Endodermal cell (in vitro differentiated cells): ENCODE measurements at places on chromosomes 13 and 19.

GRCh38 chr13:70386919-70387318, 278.7 kb upstream of the KLHL1 start:
- DNase-seq = no peak

DNA sequence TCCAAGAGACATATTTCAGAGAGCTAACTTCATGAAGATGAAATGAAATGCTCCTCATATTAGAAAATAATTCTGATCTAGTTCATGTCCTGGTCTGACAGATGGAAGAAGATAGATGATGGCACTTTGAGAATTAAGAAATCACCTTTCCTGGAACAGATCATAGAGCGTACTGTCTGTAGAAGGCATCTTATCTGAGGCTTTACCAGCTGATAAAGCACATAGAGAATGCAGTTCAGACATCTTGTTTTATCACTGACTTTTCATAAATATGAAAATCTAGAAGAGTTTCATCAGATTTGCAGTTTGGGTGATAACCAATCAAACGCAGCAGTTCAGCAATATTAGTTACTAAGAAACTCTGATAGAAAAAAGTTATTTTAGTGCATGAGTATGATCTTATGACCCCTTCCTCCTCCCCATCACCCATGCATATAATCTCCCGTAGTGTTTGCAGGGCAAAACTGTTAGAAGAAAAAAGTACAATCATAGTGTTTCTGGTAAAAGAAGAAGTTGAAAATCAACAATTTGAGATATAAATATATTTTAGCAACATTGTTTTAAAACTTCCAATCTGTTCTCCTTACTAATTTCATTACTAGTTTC, 585.2 kb downstream of the PCDH9 start:
- DNase-seq = no peak

DNA sequence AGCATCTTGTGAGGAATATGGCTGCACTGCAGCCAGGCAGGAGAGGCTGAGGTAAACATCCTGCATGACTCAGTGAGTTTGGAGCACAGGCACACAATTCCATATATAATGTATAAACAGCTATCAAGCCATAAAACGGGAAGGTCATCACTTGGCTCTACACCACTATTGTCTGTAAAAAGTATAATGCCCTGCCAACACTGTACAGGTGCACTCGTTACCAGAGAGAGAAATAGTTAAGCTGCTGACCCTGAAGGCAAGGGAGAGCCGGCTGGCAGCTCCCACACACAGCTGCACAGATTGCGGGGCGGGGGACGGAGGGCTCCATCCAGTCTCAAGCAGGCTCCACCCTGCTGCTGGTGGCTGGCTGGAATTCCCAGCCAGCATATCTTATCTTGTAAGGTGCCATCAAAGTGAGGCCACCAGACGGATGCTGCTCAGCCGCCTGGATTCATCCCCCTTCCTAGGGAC, 668.1 kb downstream of the SLITRK5 start:
- no peak for DNase-seq

DNA sequence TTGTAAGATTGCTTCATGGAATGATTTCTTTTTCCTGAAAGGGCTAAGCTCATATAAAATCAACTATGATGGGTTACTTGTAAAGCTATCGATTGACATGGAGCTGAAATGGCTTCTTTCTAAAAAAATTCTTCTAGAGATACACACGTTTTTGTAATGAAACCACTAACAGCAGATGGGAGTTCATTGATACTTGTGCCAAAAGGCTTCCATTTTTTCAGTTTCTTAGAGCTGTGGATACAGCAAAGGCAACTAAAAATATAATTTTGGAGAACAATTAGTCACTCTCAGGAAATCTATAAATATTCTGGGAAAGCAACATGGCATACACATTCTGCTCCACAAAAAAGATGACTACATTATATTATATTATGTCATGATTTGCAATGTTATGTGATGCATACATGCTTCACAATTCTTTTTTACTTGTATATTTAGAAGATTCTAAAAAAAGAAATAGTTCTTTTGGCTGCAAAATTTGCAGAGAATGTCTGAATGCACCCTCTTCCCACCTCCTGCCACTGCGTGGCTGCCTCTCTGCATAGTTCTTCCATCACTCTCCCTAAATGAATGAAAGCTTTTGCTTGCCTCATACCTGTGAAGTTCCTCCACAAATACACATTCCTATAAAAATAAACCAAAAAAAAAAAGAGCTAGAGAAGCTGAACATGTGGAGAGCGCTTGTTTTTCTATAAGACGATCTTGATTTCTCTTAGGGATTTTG, 802.5 kb downstream of the EFNB2 start:
- DNase-seq = no peak

DNA sequence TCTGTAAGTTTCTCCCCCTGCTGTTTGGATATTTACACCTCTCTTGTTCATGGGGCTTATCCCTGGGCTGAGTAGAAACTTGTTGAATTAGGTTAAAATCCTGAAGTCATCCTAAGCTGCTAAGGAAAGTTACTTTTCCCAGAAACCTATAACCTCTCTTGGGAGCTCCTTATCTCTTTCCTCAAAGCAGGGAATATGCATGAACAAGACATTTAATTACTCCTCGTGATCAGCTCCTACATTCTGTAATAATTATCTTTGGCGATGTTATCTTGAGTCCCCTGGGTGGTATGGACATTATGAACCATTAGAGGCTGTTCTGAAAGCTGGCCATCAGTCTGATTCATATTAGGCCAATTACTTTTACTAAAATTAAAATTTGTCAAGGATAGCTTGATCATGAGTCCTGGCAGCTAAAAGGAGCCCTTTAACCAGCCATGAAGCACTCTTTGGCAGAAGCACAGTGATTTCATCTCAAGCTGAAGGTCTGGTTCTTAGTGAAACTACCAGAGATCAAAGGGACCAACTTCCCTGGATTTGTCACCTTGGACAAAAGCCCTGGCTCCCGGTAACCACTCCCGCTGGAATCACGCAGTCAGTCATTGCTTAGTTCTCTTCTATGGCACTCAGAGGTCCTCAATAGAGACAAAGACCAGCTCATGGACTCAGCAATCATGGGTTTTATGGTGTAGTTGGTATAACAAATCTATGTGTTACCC, 811.8 kb downstream of the UQCRFS1 start:
- DNase-seq = peak; percentile 65

DNA sequence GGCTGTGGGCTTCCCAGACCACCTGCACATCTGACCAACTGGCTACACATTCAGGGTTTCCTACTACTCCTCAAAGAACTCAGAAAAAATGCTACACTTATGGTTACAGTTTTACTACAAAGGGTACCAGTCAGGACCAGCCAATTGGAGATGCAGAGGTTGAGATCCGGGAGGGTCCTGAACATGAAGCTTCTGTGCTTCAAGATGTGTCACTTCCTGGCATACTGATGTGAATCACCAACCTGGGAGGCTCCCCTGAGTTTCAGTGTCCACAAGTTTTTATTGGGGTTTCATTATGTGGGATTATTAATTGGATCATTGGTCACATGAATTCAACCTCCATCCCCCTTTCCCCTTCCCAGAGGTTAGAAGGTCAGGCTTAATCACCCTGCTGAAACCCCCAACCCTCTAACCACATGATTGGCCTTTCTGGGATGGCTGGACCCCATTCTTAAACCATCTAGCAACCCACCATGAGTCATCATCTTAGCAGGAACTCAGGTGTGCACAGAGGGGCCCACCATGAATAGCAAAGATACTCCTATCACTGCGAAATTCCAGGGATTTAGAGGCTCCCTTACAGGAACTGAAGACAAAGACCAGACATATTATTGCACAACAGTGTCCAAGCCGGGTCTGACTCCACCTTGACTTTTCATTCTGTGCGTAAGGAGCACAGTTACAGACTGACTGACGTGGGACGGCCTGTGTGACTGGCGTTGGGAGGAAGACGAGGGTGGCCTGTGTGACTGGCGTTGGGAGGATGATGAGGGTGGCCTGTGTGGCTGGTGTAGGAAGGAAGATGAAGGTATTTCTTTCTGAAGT, 90.7 kb downstream of the ATP8A2 start:
- DNase-seq = no peak

DNA sequence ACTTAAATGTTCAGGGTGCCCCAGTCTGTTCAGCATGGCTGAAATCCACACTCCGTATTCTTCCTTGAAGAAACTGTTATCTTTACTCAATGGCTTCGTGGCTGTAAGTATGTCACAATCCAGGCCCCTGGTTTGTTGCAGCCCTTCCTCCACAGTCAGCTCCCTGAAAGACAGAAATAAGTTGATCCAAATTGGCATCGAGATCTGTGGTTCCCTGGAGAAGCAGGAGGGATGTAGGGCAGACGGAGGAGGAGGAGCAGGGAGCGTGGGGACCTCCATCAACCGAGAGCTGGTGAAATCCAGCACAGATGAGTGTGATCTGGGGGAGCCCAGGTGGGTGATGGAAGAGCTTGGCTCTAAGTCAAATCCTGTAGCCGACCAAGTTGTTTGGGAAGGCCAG, 304 bp downstream of the TSPAN16 start:
- DNase-seq = no peak

- DNase-seq = no peak
Measured at GRCh38 chr13:31986676-31987470, 44.7 kb upstream of the FRY start.

- DNase-seq = no peak
Measured at GRCh38 chr13:111542530-111543341, 222.3 kb downstream of the TEX29 start.

- peak; percentile 93 for DNase-seq
Measured at GRCh38 chr19:10602330-10603083, 15.4 kb upstream of the AP1M2 start.

DNA sequence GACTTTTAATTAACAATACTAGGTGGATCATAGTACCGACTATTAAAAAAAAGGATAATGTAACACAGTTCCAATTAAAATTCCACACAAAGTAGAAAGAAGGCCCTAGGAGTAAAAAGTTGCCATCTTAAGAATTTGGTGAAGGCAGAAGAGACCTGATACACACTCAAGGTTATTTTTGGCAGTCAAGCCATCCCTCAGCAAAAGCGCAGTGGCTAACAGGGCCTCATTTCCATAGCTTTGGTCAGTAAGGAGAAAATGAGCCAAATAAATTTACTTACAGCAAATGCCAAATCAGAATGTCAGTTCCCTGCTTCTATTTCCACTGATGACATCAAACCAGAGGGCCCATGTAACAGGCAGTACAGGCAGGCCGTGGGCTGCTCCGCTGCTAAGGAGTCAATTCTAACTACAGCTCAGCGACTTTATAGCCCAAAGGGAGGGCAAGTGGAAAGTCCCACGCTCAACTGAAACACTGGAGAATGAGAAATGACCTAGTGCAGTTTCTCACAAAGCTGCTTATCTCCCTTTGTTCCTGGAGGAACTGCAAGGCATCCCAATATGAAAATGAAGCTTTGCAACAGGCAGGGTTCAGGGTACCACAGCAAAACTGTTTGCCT, 6.3 kb downstream of the ARGLU1 start:
- DNase-seq = no peak

- DNase-seq = no peak
Measured at GRCh38 chr19:44072543-44073401, 813 bp downstream of the ZNF284 start.

- no peak for DNase-seq
Measured at GRCh38 chr13:74006666-74007065, 127.5 kb downstream of the KLF12 start.

GRCh38 chr13:61900033-61900432, 484.4 kb upstream of the PCDH20 start:
- peak; percentile 48 for DNase-seq

DNA sequence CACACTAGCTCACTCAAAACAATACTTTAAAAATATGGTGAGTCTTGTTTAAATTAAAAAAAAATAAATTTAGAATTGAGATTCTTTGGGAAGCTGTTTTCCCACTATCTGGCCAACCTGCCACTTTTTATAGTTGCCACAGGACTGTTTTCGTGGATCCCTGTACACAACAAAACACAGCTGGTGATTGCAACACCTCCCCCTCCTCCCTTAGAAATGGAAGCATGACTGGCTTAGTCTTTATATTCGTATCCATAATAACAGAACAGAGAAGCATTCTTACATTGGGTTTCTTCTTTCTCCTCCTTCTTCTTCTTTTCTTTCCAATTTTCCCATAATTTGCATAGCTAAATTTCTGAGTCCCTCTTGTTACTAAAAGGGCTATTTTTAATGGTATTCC, 79.5 kb upstream of the GJB6 start:
- no peak for DNase-seq

DNA sequence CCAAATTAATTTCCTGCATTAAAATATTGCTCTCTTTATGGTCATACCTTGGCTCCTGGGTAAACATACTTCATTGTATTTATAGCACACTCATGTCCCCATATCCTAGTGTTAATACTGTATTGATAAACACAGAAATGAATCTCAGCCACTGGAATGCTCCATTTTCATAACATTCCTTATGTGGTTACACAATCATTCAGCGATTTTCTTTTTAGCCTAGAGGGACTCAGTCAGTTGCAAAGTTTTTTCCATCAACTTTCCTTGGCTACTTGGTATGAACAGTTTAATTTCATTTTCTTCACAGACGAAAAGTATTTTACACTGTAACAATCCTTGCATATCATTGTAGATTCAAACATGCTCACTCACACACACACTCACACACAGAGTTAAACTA, 471.5 kb downstream of the FGF14 start:
- DNase-seq = no peak

DNA sequence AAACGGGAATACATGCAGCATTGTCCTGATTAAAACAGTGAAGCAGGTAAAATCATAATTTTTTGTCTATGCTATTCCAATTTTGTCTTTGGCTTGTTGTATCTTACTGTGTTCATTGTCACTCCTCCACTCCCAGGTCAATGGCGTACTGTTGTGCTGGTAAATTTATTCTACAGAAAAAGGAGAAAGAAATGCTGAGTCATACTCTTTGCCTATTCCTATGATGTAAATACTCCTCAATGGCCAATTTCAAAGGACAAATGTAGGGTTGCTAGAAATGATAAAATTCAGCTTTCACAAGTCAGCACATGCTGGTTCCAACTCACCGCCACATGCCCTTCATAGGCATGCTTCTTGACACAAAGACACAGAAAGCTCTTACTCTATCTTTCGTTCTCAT, 694.4 kb upstream of the PCDH20 start:
- no peak for DNase-seq

GRCh38 chr13:77360032-77360685, 33.3 kb upstream of the MYCBP2 start:
- DNase-seq = no peak

DNA sequence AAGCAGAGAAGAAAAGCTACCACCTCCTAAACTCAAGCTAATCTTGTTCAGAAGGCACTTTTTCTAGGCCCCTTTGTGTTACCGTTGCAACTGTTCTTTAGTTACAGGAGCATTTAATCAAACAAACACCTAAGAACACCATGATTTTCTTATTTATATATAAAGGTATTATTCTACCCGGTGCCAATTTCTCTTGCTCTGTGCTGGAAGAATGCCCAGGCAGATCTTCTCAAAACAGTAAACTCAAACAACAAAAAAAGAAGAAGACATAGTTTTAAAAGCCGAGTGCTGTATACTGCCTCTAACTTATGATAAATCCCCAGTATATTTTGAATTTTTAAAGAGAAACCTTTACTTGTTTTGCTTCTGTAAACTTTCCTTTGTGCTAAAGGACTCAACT, 20.4 kb downstream of the SLC7A1 start:
- no peak for DNase-seq

- DNase-seq = no peak
Measured at GRCh38 chr19:11697284-11697855, 41.4 kb downstream of the ZNF823 start.
